ENCODE measurements at places on chromosomes 7 and 10.

DNA sequence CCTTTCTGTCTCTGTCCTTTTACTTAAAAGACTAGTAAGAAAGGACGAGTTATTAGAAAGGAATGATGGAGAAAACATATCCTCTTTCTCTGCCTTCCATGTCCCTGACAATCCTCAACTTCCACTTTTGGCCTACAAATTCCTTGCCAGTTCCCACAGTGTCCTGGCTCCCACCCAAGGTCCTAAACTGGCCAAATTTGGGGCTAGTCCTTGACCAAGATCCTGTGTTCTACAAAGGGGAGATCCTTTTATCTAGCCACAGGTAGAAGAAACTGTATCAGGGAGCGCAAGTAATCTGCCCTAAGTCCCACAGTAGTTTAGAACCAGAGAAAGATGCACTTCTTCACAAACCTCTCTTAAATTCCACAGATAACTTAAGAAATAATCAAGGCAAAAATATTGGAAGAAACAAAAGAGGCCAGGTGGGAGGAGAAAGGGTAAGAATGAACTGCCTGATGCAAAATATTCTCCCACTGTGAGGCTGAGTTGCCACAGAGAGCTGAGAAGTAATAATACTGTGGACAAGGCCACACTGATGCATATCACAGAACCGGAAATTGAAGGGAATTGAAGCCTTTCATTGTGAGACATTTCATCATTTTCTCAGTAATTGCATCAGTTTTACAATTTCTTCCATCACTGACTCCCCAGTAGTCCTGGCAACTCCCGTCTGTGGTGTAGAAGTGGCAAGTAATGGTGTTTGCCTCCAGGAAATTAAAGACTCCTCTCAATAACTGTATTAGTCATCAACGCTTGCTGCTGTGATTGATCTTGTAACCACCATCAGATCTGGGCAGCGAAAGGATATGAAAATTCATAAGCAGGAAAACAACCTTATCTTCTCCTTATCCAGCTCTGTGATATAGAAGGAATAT is 47.2 kb downstream of the DNAJC12 start:
- DNase-seq = no peak

DNA sequence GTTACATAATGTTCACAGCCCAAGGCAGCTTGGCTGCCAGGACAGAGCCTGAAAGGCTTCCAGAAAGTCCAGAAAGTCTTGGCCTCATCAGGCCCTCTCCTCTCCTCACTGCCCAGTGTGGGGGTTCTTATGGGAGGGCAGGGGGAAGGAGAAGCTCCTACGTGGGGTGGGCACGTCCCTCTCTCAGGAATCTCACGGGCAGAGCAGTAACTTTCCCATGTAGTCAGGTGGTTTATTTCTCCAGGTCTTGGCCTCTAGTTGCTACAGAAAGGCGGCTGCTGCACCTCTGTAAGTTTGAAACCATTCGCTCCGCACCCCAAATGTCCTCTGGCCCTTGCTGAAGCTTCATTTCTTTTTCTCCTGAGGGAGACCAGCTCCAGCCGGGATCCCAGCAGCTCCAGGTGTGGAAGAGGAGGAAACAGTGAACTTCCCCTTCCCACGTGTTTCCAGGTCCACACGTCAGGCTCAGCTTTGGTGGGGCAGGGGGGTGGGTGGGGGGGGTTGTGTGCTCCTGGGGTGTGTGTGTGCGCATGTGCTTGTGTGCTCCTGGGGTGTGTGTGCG is 320.3 kb downstream of the WDR37 start:
- DNase-seq = no peak

GRCh38 chr10:104935656-104936055 is 294.6 kb downstream of the SORCS3 start:
- no peak for DNase-seq

- DNase-seq = no peak
Observed at GRCh38 chr7:30082686-30083085, 52.1 kb upstream of the MTURN start.

DNA sequence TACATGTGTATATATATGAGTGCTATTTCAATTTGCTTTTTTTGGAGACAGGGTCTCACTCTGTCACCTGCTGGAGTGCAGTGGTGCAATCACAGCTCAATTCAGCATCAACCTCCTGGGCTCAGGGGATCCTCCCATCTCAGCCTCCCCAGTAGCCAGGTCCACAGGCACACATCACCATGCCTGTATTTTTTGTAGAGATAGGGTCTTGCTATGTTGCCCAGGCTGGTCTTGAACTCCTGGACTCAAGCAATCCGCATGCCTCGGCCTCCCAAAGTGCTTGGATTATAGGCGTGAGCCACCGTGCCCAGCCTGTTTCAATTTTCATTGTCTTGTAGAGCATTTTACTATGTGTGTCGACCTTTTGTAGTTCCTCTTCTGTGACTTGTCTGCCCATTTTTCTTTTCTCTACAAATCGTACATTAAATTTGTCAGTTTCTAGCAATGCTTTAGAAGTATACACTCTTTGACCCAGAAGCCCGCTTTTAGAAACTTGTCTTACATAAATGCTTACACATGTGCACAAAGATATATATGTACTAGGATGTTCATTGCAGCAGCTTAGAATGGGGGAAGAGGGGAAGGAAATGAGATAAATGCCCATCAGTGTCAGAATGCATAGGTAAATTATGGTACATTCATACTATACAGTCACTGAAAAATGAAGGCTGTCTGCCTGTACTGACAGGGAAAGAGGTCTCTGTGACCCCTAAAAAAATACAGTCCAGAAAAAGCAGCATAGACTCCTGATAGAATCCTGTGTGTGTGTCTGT is 12.2 kb upstream of the RFC2 start:
- no peak for DNase-seq

DNA sequence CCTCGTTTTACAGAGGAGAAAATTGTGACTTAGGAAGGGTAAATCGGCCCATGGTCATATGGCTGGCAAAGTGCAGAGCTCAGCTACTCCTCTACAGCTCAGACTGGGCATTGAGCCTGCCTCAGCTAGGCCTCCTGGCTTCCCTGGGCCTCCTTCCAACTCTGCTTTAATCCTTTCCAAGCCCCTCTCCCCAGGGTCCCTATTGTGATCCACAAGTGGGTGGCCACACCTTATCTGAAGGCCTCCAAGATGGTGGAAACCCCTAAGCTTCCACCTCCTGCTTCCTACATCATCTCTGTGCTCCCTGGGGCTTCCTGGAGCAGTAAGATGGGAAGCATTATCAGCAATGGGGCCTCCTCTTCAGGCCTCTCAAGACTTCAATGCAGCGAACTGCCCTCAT is 3.0 kb upstream of the LGI1 start:
- no peak for DNase-seq

- no peak for DNase-seq
Observed at GRCh38 chr10:59991661-59992060, 85.3 kb upstream of the CCDC6 start.

- DNase-seq = no peak
Observed at GRCh38 chr7:38020121-38020785, 99.8 kb downstream of the EPDR1 start.

GRCh38 chr10:412109-412508 is 276.9 kb downstream of the ZMYND11 start:
- DNase-seq = no peak

GRCh38 chr7:65820287-65820950 is 52.5 kb upstream of the VKORC1L1 start:
- no peak for DNase-seq

DNA sequence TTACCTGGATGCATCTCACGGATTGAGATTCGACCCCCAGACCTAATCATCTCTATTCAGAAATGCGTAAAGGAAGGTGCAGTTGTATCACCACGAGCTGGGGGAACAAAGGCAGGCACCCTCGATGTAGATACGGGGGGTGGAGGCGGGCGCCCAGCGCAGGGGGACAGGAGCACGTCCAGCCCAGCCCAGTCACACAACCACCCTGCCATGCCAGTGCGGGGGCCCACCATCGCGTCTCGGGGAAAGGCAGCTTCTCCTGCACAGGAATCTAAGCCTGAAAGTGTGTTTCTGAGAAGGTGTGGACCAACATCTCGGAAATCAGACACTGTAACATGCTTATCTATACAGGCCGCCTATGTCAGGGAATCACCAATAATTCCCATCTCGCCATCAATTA is 131.1 kb downstream of the DIP2C start:
- no peak for DNase-seq

DNA sequence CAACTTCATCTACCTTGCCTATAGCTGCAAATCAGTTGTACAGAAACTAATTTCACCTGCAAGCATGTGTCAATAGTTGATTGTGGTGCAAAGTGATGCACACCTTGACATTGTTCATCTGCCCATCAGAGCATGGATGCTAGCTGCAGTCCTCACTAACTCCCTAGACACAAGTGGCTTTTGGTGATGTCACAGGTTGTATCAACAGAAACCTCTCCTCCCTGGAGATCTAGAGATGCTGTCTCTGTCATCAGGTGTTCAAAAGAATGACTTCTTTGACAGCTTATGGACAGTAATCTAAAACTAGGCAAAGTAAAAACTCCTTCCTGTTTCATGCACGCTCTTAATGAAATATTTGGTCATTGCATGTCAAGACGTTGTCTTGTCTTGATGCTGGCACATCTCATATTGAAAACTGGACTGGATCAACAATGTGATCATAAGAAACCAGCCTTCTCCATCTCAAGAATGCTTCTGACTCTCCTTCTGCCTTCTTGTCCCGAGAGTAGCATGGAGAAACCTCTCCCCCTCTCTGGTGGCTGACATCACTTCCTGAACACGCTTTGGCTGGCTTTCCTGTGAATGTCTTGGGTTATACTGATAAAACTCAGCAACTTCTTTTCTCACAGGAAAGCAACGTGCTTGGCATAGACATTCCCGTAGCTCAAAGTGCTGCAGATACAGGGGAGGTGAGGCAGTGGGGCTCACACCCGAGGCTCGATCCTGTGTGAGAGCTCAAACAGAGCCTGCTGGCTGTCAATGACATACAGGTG is 176.2 kb upstream of the CDCA7L start:
- DNase-seq = no peak

DNA sequence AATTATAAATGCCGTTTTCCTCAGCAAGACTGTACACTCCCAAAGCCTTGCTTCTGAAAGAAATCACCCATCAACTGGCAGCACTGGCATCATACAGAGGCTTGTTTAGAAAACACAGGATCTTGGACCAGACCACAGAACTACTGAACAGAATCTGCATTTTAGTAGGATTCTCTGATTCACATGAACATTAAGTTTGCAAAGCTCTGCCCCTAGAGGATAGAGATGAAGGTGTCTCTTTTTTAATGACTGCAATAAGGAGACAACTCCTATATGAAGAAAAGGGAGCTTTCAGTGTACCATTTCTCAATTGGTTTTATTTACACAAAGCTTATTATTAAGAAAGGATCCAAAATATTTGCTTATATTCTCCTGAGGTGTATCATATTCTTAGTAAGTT is 172.7 kb downstream of the AGMO start:
- DNase-seq = no peak

- DNase-seq = no peak
Observed at GRCh38 chr10:31928549-31929260, at the start of gene ARHGAP12. Gene ARHGAP12, minus strand, starts transcription at chr10:31928831. Its CDS starts 19,976 bp downstream, at chr10:31908855.

- DNase-seq = no peak
Observed at GRCh38 chr10:78171633-78172400, 138.2 kb downstream of the RPS24 start.

DNA sequence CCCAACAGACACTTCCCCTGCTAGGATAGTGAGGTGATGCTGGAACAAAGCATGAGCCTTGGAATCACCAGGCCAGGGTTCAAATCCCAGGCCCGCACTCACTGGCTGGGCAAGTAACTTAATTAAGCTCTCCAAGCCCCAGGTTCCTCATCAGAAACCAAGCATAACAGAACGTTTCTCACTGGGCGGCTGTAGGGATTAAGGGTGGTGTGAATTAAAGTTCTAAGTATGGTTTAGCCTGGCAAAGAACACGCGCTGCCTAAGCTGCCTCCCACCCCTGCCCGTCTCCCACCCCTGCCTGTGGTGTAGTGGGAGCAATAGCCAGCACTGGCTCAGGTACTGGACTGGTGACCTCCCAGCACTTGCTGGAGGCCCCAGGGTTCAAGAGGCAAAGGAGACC is 5.6 kb downstream of the SLC4A2 start:
- no peak for DNase-seq

DNA sequence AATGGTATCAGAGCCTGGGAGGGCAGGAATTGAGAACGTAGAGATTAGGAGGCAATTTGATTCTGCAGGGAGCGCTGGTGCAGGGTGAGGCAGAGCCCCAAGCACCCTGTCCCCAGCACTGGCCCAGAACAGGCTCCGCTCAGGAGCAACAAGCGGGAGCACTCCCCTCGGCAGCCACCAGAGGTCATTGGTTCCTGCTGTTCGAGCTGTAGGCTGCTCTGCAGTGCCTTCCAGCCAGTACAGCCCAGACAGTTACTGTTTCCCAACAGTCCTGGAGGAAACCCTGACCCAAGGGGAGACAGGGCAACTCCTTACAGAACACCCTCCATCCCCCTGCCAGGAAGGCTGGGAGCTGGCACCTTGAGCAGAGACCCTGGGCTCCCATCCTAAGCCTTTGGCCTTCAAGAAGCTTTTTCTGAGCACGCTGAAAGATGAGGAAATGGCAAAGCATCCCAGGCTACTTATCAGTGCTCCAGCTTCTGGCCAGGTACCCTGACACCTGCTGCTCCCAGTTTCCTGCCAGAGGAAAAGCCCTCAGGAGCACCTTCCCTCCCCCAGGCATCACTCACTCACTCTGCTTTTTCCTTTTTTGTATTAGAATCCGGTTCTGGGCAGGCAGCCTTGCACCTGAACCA is 71.2 kb upstream of the EFCAB10 start:
- no peak for DNase-seq

GRCh38 chr7:111138586-111138985 is 47.7 kb downstream of the LRRN3 start:
- DNase-seq = no peak

DNA sequence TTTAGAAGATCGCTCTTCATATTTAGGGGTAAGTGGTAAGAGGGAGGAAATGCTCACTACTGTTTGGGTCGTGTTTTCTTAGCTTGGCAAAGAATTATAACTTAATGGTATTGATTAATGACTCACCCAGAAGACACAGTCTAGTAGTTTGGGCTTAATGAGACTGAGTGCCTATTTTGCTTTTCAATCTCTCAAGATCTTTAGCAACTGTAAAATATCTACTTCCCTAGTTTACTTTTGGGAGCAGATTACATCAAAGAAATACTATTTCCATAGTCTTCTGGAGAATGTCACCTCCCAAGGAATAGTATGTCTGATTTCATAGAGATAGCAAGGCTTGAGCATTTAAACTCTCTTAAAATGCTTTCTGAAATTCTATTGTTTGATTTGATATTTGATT is 100.5 kb upstream of the SLC25A13 start:
- no peak for DNase-seq

DNA sequence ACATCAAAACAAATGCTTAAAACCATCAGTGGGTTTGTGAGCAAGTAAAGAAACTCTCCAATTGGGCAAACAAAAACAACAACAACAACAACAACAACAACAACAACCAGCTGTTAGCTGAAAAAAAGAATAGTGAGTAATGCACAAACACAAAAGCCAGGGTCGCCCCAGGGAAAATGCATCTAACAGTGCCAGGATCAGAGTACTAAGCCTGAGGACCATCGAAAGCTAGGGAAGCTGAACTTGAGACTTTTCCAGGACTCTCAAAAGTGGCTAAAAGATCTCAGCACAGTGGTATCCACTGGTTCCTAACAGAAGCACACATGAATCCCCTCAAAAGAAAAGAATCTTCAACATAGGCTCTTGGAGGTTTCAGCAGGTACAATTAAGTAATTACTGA is 83.3 kb downstream of the CPXM2 start:
- DNase-seq = no peak
